ENCODE measurements at places on chromosomes 2 and 18.

DNA sequence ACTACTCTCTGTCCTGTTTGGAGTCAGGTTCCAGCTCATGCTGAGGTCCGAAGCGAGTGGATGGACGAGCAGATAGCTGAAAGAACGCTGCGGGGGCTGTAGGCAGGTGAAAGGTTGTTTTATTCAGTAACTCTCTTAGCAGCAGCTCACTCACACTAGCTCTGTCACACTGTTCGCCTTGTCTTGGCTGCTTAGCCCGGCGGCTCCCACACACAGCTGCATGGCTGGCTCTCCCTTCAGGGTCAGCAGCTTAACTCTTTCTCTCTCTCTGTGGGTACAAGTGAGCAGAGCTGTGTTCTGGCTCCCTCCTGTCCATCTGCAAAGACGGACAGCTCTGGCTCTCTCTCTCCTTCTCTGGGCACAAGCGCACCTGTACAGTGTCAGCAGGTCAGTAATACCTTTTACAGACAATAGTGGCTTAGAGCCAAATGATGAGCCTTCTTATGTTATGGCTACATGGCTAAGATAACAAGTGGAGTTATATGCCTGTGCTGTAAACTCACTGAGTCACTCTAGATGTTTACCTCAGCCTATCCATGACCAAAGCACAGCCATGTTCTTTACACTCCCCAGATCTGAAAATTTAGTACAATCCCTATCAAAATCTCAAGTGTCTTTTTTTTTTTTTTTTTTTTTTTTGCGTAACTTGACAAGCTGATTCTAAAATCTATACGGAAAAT lies 149.3 kb downstream of the GALNT1 start:
- no peak for DNase-seq

GRCh38 chr2:30266051-30266621 lies 34.8 kb downstream of the LBH start:
- no peak for DNase-seq

DNA sequence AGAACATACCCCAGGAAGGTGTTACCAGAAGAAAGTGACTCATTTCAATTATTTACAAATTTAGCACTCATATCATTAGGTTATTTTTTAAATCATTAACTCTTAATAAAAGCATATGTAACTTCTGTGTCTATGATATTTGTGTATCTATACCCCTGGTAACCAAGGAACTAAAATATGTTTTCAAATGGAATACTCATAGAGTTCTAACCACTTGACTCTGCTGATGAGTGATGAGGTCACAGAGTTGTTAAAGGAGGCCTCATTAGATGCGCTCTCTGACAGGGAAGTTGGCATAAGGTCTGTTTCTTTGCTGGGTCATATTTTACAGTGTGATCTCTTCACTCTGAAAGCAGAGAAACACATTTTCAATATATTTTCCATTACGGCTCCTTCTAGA lies 73.4 kb downstream of the CCDC150 start:
- DNase-seq, result no peak

DNA sequence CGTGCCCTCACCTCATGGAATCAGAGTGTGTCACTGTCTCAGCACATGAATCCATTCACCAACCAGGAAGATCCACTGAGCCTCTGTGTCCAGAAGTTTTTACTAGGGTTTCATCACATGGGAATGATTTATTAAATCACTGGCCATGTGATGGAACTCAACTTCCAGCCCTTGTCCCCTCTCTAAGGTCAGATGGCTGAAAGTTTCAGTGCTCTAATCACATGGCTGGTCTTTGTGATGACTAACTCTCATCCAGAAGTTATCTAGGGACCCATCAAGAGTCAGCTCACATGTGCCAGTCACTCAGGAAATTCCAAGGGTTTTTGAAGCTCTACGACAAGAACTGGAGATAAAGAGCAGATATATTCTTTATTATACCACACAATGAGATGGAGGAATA lies 140.5 kb upstream of the GYPC start:
- DNase-seq, result no peak

- no peak for DNase-seq
Observed at GRCh38 chr18:26071725-26072124, 18.7 kb downstream of the SS18 start.

DNA sequence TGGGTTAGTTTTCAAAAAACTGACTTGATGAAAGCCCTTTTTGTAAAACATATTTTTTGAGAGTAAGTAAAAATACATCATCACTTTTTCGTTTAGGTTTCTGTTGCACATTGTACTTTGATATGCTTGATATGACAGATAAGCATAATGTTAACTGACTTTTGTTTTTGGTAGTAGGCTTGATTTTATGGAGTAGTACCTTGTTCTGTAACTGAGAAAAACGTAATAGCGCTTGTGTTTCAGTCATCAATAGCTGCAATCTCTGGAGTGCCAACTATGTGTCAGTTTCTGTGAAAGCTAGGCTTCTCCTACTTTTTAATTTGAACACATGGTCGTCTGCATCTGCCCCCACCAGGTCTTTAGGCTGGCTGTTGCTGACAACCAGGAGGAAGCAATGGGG lies 1.3 kb downstream of the LCLAT1 start:
- no peak for DNase-seq

Measured in AG09309 (cell line).